ENCODE measurements at places on chromosomes 2 and 18. TPM values are rescaled to one million over a fixed set of nuclear protein-coding genes. Genes with fewer than 3 reads are reported as not detected.

SMC6 gene
- 23.3 TPM for total RNA-seq

ALLC gene
- 0.05 TPM for total RNA-seq

RAB17 gene
- total RNA-seq, result 0.33 TPM

PIEZO2 gene
- 3.2 TPM for total RNA-seq

POTEC gene
- total RNA-seq, result not detected

DNA sequence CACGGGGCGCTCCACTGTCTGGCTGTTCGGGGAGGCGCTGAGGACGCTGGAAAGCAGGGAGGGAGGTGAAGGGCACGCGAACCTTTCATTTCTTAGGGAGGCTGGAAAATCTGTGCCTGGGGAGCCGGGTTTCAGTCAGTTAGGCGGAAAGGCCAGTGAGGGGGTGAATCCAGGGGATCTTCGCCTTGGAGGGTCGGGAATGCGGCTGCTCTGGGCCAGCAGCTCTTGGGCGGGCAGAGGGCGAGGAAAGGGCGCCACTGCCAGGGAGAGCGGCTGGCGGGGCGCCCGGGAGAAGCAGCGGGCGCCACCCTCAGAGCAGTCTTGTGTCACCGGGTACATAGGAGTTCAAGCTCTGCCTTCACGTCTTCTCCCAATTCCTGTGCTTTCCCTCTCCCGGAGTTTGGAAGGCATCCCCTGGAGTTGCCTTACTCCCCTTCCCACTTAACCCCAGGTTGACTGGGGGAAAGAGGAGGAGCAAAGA lies 1.4 kb downstream of the CCDC85A start:
- H3K4me3 ChIP-seq, result peak overlapping the region; percentile 50
- no peak for DNase-seq
- H3K27ac ChIP-seq, result no peak overlapping the region
- peaks cover 3% of the 10 kb centered on the region for H3K4me1 ChIP-seq
- H3K27me3 ChIP-seq, result peaks cover 51% of the 10 kb centered on the region

GRCh38 chr2:232592772-232593395 lies 40.5 kb upstream of the EFHD1 start:
- H3K27ac ChIP-seq, result no peak overlapping the region
- H3K4me1 ChIP-seq, result no peaks in the 10 kb centered on the region
- no peak overlapping the region for H3K4me3 ChIP-seq
- H3K27me3 ChIP-seq, result no peaks in the 10 kb centered on the region

GRCh38 chr2:24247592-24247991 lies 72.7 kb downstream of the FAM228A start:
- no peak overlapping the region for H3K27ac ChIP-seq
- H3K4me3 ChIP-seq, result no peak overlapping the region
- H3K36me3 ChIP-seq, result peaks cover 14% of the 10 kb centered on the region
- H3K4me1 ChIP-seq, result no peaks in the 10 kb centered on the region

GRCh38 chr18:46098616-46098933 lies 479 bp upstream of the ATP5F1A start:
- H3K4me1 ChIP-seq, result peaks cover 15% of the 10 kb centered on the region
- peaks cover 7% of the 10 kb centered on the region for H3K36me3 ChIP-seq
- DNase-seq, result no peak
- peak overlapping the region; percentile 57 for H3K27ac ChIP-seq

DNA sequence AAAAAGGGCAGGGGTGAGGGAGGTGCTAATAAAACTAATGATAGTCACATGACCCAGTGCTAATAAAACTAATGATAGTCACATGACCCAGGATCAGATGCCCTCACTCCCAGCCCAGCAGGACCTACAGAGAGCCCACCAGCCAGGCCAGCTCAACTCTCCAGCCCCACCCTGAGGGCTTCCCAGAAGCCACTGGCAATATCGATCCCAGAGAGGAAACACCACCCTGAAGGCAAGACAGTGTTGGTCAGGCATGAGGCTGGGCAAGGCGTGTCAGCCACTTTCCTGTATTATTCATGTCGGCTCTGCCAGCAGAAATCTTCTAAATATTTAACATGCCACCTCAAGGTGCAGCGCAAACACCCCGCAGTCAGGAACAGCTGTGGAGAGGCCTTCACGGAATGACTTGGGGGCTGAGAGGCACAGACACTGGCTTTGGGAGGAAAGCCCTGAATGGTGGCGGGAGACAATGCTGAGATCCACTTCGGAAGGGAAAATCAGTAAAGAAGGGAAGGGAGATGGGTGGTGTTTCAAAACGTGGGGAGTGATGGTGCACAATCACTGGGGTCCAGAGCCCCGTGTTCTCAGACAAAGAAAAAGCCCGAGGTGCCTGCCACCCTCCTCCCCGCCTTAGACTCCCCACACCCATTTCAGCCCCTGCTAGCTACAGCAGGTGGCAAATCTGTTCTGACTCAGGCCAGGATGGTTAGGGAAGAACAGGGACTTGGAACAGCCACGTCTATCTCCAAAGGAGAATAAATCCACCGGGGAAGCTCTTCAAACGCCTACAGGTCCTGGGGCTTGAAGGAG lies 1.4 kb downstream of the REEP1 start:
- no peak for DNase-seq
- peaks cover 3% of the 10 kb centered on the region for H3K4me1 ChIP-seq
- H3K27ac ChIP-seq, result no peak overlapping the region

DNA sequence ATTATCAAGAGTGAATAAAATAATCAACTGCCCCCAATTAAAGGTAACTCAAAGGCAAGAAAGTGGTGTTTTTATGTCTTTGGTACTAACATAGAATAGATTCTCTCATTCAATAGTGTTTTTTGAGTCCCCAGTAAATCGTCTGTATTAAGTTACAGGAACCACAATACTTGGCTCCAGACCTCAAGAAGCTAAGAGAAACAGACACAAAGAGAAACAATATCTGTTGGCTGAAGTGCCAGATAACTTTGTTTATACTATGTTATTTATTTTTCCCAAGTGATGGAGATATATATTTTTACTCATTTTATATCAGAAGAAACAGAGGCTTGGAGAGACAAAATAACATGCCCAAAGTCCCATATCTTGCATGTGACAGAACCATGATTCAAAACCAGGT lies 201.7 kb upstream of the HNRNPA3 start:
- H3K4me3 ChIP-seq, result no peak overlapping the region
- DNase-seq, result no peak
- H3K36me3 ChIP-seq, result no peaks in the 10 kb centered on the region
- H3K27me3 ChIP-seq, result no peaks in the 10 kb centered on the region
- no peak overlapping the region for H3K27ac ChIP-seq

DNA sequence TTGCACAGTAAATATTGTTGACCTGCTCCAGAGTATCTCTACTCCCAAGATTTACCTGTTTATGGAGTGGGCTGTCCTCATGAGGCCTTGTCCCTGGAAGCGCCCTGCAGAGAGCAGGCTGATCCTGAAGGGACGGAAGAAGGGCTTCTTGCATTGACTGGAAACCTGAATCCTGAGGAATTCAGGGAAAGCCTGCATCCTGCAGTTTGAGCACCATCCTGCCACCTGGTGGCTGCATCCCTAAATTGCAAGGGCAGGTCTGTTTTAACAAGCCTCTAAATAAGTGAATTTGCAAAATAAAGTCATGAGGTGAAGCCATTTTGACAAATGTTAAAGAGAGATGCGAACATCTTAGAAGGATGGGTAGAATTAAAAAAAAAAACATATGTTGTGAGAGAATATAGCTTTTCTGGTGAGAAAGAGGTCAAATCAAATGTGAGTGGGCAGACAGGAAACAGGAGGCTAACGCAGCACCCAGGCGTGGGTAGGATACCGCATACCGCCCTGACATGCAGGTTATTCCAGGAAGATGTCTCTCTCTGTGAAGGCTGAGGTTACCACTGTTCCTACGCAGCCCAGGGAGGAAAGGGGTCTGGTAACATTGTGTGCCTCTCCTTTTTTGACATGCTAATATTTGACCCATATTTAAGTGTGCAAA lies 754.9 kb downstream of the RNF144A start:
- no peaks in the 10 kb centered on the region for H3K27me3 ChIP-seq
- H3K27ac ChIP-seq, result no peak overlapping the region
- H3K4me3 ChIP-seq, result no peak overlapping the region

GRCh38 chr18:28126768-28127167 lies 50.2 kb downstream of the CDH2 start:
- no peaks in the 10 kb centered on the region for H3K36me3 ChIP-seq
- no peak overlapping the region for H3K4me3 ChIP-seq
- no peak overlapping the region for H3K27ac ChIP-seq
- H3K27me3 ChIP-seq, result no peaks in the 10 kb centered on the region

- H3K27ac ChIP-seq, result peak overlapping the region; percentile 97
- DNase-seq, result peak; percentile 65
- H3K36me3 ChIP-seq, result no peaks in the 10 kb centered on the region
- no peaks in the 10 kb centered on the region for H3K27me3 ChIP-seq
- H3K4me3 ChIP-seq, result peak overlapping the region; percentile 98
Observed at GRCh38 chr2:218218268-218219185, 1.5 kb downstream of the ARPC2 start.

GRCh38 chr18:21115519-21116411 lies 4.2 kb upstream of the ROCK1 start:
- no peaks in the 10 kb centered on the region for H3K27me3 ChIP-seq
- DNase-seq, result no peak
- H3K4me1 ChIP-seq, result no peaks in the 10 kb centered on the region
- H3K4me3 ChIP-seq, result no peak overlapping the region

DNA sequence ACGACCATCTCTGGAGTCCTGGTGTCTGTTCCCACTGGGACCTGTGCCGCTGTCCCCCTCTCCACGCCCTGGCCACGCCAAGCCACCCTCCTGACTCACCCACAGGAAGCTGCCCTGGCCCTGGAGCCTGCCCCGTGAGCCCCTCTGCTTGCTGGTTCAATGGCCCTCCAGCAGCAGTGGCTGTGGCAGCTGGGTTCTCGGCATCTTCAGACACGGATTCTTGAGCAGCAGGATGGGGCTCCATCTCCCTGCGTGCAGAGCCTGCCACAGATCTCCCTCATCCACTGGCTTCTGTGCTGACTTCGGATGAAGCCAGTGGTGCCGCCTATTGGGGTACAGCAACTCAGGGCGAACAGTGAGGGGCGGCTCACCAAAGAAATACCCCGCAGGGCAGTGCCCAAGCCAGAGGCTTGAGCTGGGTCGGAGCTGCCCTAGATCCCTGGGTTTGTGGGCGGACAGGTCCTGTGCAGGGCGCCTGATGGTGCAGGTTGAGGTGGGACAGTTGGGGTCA lies 14.0 kb downstream of the CAPN10 start:
- DNase-seq, result no peak
- H3K27me3 ChIP-seq, result no peaks in the 10 kb centered on the region
- H3K4me1 ChIP-seq, result no peaks in the 10 kb centered on the region
- H3K27ac ChIP-seq, result no peak overlapping the region

GRCh38 chr2:96772903-96773671 lies 12.4 kb downstream of the CNNM4 start:
- no peak for DNase-seq
- peaks cover 14% of the 10 kb centered on the region for H3K4me1 ChIP-seq
- H3K27ac ChIP-seq, result no peak overlapping the region
- H3K4me3 ChIP-seq, result no peak overlapping the region
- H3K36me3 ChIP-seq, result no peaks in the 10 kb centered on the region

GRCh38 chr2:5539282-5540165 lies 152.7 kb upstream of the SOX11 start:
- no peaks in the 10 kb centered on the region for H3K27me3 ChIP-seq
- no peak overlapping the region for H3K27ac ChIP-seq
- no peak overlapping the region for H3K4me3 ChIP-seq
- no peaks in the 10 kb centered on the region for H3K4me1 ChIP-seq
- no peak for DNase-seq

GRCh38 chr18:74534981-74535649 lies 815 bp downstream of the CNDP1 start:
- DNase-seq, result no peak
- no peak overlapping the region for H3K4me3 ChIP-seq
- no peak overlapping the region for H3K27ac ChIP-seq
- no peaks in the 10 kb centered on the region for H3K27me3 ChIP-seq
- no peaks in the 10 kb centered on the region for H3K36me3 ChIP-seq
- H3K4me1 ChIP-seq, result no peaks in the 10 kb centered on the region

- H3K27ac ChIP-seq, result peak overlapping the region; percentile 40
- no peak overlapping the region for H3K4me3 ChIP-seq
- no peak for DNase-seq
- no peaks in the 10 kb centered on the region for H3K27me3 ChIP-seq
- H3K4me1 ChIP-seq, result peaks cover 39% of the 10 kb centered on the region
Observed at GRCh38 chr2:239291475-239292350, 109.1 kb downstream of the HDAC4 start.

DNA sequence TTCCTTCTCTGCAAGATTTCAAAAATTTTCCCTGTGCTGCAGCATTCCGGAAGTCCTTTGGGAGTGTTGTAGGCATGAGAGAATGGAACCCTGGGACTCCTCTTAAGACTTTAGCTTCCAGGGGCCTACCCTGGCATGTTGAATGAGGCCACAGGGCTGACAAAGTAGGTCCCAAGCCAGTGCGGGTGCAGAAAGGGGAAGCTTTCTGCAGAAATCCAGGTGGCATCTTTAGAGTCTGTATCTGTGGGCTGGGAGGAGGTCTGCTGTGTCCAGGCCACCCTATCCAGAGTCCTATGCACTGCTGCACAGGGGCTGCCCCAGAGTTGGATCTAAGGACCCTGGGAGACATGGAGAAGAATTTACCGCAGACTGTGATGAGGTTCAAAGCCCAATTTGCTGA lies 1.9 kb upstream of the SIX2 start:
- no peaks in the 10 kb centered on the region for H3K36me3 ChIP-seq
- H3K27me3 ChIP-seq, result peaks cover 92% of the 10 kb centered on the region
- no peak overlapping the region for H3K27ac ChIP-seq
- peaks cover 10% of the 10 kb centered on the region for H3K4me1 ChIP-seq

DNA sequence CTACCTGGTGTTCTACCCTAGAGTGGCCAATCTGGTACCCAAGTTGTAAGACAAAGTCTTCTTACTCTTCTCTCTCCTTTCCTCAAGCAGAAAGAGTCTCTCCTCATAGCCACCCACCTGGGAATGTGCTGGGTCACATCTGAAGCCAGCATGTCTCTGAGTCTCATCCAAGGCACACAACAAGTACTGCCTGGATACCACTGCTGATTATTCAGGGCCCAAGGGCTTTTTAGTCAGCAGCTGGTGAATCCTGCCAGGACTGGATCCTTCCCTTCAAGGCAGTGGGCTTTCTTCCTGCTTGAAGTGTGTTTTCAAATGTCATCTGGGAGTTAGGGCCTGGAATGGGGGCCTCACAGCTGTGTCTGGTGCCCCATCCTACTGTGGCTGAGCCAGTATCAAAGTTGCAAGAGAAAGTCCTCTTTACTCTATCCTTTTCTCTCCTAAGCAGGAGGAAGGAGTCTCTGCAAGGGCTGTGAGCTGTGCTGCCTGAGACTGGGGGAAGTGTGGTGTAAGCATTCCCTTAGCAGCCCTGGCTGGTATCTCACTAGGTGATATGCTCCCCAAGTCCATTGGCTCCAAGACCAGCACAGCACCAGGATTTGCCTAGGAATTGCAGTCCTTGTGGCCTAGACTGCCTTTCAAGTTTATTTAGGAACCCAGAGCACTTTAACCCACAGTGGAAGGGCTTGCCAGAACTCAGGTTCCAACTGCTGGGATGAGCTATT lies 27.2 kb downstream of the OXER1 start:
- no peak overlapping the region for H3K27ac ChIP-seq
- peaks cover 69% of the 10 kb centered on the region for H3K36me3 ChIP-seq
- H3K27me3 ChIP-seq, result no peaks in the 10 kb centered on the region
- DNase-seq, result no peak
- no peak overlapping the region for H3K4me3 ChIP-seq
- H3K4me1 ChIP-seq, result no peaks in the 10 kb centered on the region

DNA sequence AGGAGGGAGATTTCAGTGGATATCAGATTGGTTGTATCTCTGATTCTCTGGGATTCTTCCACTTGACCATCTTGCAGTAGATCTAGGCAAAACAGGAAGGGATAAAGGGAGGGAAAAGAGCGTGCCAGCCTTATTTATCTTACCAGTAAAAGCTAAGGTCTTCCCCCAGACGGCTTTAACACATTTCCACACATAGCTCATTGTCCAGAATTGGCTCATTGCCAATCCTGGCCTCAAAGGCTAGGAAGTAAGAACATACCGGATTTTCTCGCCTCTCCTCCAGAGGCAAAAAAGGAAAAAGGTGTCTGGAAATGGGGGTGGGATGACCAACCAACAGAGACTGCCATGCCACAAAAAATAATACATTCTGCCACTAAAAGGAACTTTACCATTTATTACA lies 411.6 kb upstream of the NRP2 start:
- H3K36me3 ChIP-seq, result no peaks in the 10 kb centered on the region
- DNase-seq, result no peak
- H3K27ac ChIP-seq, result no peak overlapping the region
